ENCODE measurements at places on chromosomes 6 and 20. TPM values are rescaled to one million over a fixed set of nuclear protein-coding genes. Genes with fewer than 3 reads are reported as not detected.
A peak's percentile ranks its signal among the peaks of the same experiment; 100 is the strongest.

Gene MTFR2
- total RNA-seq = 6.2 TPM

Gene MICB
- 8.1 TPM for total RNA-seq

Gene COL9A3
- 10.5 TPM for total RNA-seq

Gene COL21A1
- 0.43 TPM for total RNA-seq

Gene KIF13A
- total RNA-seq = 29.0 TPM

Gene LY6G6D
- 0.90 TPM for total RNA-seq

Gene FRK
- total RNA-seq = 0.11 TPM

- no peaks in the 10 kb centered on the region for H3K36me3 ChIP-seq
- no peak overlapping the region for H3K27ac ChIP-seq
- H3K4me3 ChIP-seq = no peak overlapping the region
- H3K4me1 ChIP-seq = no peaks in the 10 kb centered on the region
- H3K27me3 ChIP-seq = no peaks in the 10 kb centered on the region
- no peak for DNase-seq
Measured at GRCh38 chr6:925656-926213, 232.8 kb upstream of the EXOC2 start.

- H3K27me3 ChIP-seq = no peaks in the 10 kb centered on the region
- no peaks in the 10 kb centered on the region for H3K4me1 ChIP-seq
- no peak for DNase-seq
- H3K36me3 ChIP-seq = peaks cover 7% of the 10 kb centered on the region
- H3K4me3 ChIP-seq = no peak overlapping the region
- H3K27ac ChIP-seq = no peak overlapping the region
Measured at GRCh38 chr6:125968493-125968892, 11.9 kb downstream of the HINT3 start.

DNA sequence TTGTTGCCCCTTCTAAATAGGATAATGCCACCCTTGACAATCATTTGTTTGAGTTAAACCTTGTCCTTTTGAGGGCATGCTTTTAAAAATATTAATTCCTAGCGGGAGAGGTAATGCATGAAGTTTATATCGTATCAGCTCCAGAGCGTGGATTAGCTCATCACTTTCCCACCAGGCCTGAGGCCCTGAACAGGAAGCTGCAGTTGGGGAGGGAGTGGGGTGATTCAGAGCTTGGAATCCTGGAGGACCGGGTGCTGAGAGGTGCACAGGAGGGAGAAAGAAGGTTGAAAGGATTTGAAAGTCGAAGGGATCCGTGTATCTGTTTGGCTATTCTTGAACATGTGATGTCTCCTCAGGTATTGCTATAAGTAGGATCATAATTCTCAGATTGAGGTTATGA is 25.0 kb downstream of the ZDHHC14 start:
- DNase-seq = no peak
- H3K4me3 ChIP-seq = no peak overlapping the region
- no peak overlapping the region for H3K27ac ChIP-seq
- H3K4me1 ChIP-seq = peaks cover 50% of the 10 kb centered on the region

DNA sequence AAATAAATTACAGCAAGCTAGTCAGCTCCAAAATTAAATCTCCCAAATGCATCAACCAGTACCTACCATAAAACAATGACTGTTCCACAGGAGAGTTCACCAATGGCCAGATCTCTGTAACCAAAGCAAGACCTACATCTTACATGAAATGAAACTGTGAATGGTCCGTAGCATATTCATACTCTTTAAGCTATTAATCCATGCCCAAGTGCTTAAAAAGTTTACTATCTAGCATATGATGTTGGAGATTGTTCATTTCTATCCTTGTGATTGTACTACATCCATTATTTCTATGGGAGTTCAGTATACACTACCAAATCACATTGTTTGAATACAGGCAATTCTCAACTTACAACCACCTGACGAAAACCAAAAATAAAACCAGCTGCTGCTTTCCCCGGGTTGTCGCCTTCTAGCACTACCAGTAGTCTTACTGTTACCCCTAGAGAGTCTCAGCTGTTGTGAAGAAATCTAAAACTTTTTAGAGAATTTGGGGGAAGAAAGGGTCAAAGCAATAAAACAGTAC is 38.0 kb downstream of the HIVEP2 start:
- no peaks in the 10 kb centered on the region for H3K36me3 ChIP-seq
- no peaks in the 10 kb centered on the region for H3K27me3 ChIP-seq
- no peak overlapping the region for H3K4me3 ChIP-seq

DNA sequence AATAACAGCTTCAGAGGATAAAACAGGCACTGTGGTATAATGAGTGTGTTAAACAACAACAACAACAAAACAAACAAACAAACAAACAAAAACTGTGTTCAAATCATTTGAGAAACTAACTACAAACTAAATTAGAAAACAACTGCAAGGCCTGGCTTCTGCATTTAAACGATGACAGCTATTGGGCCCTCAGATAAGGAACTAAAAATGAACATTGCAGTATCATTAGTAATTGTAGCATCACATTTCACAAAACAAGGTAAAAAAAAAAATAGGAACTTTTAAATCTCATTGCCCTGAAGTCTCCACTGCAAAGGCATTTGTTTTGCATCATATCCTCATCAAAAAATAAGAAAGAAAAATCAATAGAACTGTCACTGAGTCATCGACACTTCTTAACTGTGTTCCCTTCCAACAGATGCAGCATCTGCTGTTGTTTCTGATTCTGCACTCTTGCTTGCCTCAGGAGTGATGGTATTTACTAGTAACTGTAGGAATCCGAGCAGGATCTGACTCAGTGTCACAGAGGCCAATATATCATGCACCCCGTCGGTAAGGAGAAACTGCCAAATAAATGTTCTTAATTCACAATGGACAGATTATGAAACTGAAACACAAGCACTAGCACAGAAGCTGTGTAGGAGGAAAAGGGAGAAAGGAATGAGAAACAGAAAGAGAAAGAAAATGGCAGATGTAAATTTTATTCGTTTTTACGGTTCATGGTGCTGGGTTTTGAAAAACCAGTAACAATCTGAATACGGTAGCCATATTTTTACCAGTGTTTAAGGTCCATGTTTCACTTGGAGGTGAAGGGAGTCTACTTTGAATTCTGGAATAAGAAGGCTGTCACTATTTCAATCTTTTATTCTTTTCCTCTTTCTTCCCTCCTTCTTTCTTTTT is 365.7 kb upstream of the EPHA7 start:
- H3K4me3 ChIP-seq = no peak overlapping the region
- peak; percentile 27 for DNase-seq
- H3K4me1 ChIP-seq = peaks cover 54% of the 10 kb centered on the region

DNA sequence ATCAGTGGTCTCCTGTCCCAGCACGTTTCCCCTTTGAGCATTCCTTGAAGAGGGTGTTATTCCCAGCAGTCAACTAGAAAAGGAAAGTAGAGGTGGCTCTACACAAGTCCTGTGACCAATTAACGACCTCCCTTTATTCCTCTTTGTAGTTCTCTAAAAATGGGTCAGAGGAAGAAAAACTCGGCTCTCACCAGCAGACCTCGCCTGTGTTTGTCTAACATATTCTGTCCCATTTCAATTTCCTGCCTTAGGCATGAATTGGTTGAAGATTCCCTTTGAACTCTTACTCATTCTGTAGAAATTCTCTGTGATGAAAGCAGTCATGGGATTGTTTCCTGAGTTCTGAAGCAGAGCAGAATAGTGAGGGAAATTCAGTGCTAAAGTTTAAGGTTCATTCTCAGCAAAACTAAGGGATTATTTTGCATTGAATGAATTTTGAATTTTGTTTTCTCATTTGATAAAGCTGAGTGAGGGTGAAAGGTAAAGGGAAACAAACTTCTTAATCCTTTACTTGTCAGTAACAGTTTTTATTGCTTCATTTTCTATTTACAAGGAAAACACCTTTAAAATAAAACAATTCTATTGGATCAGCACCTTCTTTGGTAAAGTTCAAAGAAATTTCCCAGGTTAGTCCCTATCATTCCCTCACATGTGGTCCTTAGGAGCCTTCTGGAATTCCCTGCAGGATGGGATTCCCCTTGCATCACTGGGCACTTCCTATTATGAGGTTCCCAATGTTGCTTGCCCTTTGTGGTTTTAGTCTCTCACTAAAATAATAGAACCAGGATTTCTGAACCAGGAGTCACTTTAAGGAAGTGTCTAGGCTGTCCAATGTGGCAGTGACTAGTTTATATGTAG is 105.8 kb downstream of the SLX4IP start:
- H3K4me1 ChIP-seq = peaks cover 44% of the 10 kb centered on the region
- DNase-seq = no peak
- H3K27me3 ChIP-seq = no peaks in the 10 kb centered on the region
- no peaks in the 10 kb centered on the region for H3K36me3 ChIP-seq

DNA sequence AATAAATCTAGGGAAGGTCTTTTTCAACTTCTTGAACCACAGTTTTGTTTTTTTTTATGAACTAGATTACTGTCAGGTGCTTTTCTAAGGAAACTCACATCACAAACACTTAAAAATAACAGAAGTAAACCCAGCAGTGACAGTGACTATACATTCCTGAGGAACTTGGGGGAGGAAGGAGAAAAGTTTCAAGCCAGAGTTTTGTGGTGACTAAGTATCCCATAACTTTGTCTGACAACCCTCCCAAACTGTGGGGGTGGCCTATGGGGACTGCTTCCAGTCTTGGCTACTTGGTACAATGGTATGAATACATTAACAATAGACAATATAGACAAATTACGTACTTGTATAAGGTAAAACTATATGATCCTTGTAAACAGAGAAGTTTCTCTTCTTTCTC is 202.5 kb upstream of the MAN1A1 start:
- DNase-seq = no peak
- no peaks in the 10 kb centered on the region for H3K36me3 ChIP-seq
- no peaks in the 10 kb centered on the region for H3K27me3 ChIP-seq
- no peak overlapping the region for H3K27ac ChIP-seq
- no peak overlapping the region for H3K4me3 ChIP-seq

DNA sequence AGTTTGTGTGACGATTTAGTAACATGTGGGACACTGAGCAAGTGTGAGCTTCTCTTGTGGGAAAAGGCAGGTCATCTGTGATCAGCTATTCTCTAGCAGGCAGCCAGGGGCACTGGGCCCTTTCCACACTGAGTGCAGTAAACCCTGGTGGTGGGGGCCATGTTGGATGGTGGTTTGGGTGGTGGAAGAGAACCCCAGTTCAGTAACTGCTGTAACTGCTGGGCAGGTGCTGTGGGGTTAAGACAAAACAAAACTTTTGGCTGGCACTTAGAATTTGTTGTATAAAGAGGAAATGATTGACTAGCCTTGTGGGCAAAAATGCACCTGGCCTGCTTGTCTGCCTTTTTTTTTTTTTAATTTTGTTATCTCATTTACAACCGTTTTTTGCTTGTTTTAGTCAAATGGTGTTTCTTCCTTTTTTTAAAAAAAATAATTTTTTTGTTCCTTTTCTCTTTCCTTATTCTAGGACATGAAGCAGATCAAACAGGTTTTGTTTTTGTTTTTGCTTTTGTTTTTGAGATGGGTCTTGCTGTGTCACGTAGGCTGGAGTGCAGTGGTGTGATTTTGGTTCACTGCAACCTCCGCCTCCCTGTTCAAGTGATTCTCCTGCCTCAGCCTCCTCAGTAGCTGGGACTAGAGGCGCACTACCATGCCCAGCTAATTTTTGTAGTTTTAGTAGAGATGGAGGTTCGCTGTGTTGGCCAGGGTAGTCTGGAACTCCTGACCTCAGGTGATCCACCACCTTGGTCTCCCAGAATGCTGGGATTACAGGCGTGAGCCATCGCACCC is 59.8 kb downstream of the IGF2R start:
- no peak overlapping the region for H3K27ac ChIP-seq
- H3K4me3 ChIP-seq = no peak overlapping the region
- no peaks in the 10 kb centered on the region for H3K27me3 ChIP-seq
- DNase-seq = no peak
- peaks cover 8% of the 10 kb centered on the region for H3K4me1 ChIP-seq

- no peak for DNase-seq
- H3K4me3 ChIP-seq = no peak overlapping the region
- no peaks in the 10 kb centered on the region for H3K4me1 ChIP-seq
- peaks cover 10% of the 10 kb centered on the region for H3K36me3 ChIP-seq
Measured at GRCh38 chr6:617456-618100, 39.3 kb downstream of the HUS1B start.

DNA sequence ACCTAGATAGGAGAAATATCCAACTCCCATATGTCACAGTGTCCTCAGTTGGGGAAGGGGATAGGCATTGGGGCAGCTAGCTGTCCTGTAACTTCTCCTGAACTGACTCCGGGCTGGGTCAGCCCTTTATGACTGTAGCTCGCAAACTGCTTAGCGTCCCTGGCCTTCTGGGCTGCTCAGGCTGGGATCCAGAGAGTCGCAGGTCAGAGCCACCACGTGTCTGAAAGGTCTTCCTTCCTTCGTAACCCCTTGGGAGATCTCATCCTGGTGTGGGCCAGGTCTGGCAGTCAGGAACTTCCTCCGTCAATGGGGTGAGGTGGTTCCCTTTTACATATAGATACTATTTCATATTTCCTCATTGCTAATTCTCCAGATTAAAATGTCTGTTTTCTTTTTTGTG is 28.8 kb upstream of the HINT3 start:
- H3K27ac ChIP-seq = no peak overlapping the region
- H3K27me3 ChIP-seq = no peaks in the 10 kb centered on the region
- H3K36me3 ChIP-seq = no peaks in the 10 kb centered on the region

DNA sequence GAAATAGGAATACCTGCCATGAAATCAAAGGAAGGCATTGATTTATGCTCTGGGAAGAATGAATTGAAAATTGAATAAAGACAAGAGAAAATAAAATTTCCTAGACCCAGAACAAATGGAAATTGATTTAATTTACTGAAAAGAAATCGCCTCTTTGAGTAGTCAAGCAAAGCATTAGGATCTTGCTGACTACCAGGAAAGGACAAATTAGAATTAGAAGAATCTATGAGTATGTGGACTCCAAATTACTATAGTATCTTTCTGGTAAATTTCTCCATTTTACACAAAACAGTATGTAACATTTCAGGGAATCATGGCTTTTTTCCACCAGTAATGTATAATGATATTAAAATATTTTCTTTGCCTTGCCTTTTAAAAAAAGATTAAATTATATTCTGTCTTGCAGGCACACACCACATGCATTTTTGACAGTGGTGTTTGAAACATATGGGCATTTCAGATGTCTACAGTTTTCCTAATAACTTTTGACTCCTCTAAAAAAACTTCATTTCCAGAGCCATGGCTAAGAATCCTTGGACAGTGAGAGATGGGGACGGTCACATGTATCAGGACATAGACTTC is 768.7 kb upstream of the NRSN1 start:
- no peaks in the 10 kb centered on the region for H3K4me1 ChIP-seq
- DNase-seq = no peak
- no peak overlapping the region for H3K4me3 ChIP-seq

- no peak overlapping the region for H3K27ac ChIP-seq
- DNase-seq = no peak
- H3K4me1 ChIP-seq = peaks cover 10% of the 10 kb centered on the region
Measured at GRCh38 chr20:4609511-4609910, 112.2 kb upstream of the PRND start.

GRCh38 chr6:35372633-35373032 is 30.3 kb downstream of the PPARD start:
- no peaks in the 10 kb centered on the region for H3K27me3 ChIP-seq
- no peak overlapping the region for H3K27ac ChIP-seq
- no peaks in the 10 kb centered on the region for H3K4me1 ChIP-seq
- H3K36me3 ChIP-seq = no peaks in the 10 kb centered on the region
- DNase-seq = no peak

- no peak overlapping the region for H3K27ac ChIP-seq
Measured at GRCh38 chr20:43749734-43750294, 23.0 kb upstream of the GTSF1L start.

Data from neural progenitor cell (in vitro differentiated cells).